ENCODE measurements at places on chromosomes 4 and X.

DNA sequence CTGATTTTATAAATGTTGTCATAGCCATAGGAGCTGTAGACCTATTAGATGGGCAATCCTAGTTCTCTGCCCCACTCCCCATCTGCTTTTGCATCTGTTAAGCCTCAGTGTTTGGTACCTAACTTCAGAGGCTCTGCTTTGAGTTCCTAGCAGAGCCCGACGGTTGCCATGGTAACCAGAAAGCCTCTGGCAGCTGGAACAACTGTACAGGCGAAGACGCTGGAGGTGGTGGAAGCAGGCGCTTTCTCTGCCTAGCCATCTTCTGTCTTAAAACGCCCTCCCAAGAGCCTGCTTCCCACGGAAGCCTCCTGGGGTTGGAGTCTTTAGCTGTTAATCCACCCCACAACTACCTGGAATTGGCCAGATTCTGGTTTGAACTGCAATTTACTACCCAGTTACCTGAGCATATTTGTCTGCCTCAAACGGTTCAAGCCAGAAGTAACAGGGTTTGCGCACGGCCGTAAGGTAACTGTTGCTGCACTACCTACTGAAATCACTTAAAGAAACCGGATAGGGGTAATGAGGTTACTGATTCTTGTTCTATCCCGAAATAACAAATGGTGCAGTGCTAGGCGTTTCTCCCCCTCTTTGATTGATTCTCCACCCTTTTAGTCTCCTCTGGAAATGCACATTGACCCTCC is 1.0 kb upstream of the GABRG1 start:
- DNase-seq: no peak

DNA sequence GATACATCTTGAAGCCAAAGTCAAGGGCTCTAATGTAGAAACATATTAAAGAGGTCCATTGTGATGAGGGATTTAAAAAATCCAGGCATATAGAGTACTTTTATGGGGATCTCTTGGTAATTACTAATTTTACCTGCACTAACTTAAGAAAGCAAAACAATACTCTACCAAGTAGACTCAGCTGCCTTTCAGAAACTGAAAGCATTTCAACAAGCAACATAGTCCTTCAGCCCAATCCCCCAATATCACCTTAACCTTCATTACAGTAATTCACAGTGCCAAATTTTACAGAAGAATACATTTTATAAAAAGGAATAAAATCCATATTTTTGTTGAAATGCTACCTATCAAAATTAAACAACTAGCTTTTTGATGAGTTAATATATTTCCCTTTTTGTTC is 422.9 kb downstream of the DTHD1 start:
- DNase-seq: no peak

GRCh38 chr4:184408021-184408683 is 66.2 kb downstream of the IRF2 start:
- DNase-seq: no peak

DNA sequence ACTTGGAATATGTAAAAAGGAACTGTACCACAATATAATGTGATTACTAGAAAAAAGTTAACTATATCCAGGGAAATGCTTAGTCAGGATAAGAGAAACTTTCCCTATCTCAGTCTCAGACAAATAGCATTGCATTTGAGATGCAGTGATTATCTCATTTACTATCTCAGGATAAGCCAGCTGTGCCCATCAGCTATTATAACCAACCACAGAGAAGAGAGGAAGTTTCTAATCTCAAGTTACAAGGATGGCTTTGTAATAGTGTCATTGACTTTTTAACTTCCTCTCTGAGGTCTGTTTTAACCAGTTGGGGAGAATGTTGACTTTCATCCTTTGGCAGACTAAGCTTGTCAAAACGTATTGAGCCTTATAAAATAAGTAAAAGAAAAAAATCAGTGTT is 56.5 kb downstream of the SNX25 start:
- no peak for DNase-seq

DNA sequence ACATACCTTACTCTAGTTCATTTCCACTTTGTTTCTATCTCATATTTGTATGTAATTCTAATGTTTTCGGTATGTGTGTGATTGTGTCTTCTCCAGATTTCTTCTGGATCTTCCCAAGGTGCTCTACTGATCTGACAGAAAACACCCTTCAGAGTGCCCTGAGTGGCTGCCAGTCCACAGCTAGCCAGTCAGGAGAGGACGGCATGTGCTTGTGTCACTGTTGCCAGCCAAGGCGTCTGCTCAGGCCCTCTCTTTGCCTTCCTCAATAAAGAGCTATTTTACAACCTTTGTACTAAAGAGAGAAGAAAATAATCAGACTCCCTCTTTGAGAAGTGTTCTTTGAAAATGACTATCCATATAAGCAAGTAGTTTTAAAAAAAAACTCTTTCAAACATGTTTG is 29.0 kb downstream of the CD99L2 start:
- DNase-seq: no peak

DNA sequence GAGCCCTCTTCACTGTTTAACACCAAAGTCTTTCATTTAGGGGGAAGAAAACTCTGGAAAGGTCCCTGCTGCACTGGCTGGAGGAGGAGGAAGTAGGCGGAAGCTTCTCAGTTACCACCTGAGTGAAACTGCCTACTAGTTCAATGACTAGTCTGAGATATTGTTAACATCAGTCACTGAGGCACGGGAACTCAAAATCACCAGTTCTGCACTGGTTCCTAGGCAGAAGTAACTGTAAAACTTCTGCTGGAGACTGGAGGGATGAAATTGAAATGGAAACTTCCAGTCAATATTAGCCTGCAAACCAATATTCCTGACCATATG is 178.3 kb downstream of the SNCA start:
- DNase-seq: no peak

- no peak for DNase-seq
These were observed 38.2 kb downstream of the ETDC start for GRCh38 chrX:135347381-135348016.

DNA sequence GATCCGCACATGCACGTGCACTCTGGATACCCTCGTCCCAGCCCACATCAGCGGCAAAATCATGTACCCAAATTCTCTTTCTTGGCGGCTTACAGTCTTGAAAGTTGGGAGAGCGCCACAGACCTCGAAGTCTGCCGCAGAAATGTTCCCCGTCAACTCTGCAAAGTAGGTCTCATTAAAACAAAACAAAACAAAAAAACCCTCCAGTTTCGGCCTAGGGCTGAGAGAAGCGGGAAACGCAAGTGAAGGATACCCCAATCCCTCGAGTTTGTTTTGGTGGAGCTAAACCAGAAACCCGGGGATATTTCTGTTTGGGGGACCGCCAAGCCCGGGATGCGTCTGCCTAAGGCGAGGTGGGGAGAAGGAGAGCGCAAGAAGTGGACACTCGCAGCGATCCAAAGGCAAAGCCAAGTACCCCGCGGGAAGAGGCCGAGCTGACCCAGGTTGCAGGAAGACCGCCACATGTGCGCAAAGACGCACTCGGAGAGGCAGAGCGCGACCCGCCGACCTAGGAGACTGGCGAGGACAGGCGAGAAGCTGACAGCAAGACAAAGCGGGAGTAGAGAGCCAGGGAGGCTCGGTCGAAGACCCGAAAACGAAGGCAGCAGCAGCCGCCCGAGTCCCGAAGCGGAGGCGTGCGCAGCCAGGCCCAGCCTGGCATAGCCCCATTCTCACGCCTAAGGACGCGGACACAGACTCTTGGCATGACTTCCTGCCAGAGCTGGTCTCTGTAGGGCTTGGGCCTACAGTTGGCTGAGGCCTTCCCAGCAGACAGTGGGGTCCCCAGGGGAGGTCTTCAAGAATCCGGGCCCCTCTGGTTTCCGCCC is 49.6 kb upstream of the BCOR start:
- no peak for DNase-seq

GRCh38 chr4:2402941-2403340 is 15.5 kb downstream of the ZFYVE28 start:
- no peak for DNase-seq

GRCh38 chr4:140255927-140256326 is 101.9 kb upstream of the MAML3 start:
- no peak for DNase-seq

GRCh38 chr4:26823583-26823982 is 37.1 kb upstream of the STIM2 start:
- DNase-seq: no peak

DNA sequence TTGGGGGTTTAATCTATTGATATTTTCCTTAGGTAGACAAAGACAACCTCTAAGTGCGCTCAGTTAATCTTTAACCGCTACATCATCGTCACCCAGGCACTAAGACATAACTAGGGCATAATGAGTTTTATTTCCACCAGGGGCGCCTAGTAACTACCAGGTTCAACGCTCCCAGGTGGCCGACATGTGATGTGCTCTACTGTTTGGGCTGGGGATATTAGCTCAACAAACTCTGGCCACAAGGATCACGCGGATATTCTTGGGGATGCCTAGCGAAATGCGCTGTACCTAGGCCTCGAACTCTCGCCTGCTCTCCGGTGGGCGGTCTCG is 915 bp upstream of the RAB33B start:
- peak; percentile 22 for DNase-seq

DNA sequence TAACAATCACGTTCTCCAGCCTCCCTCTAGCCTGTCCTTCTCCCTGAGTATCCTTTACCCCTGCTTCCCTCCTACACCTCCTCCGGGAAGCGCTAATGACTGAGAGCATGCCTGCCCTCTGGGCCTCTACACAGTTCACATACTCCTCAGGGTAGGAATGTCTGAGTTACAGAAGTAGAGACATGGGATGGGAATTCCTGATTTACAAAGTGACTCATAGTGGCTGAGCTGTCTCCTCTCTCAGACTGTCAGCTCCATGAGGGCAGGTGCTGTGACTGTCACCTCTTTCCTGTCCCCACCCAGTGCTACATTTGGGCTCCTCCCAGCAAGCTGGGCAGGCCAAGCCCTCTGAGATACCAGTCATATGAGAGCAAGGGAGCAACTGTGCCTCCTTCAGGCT is 2.6 kb downstream of the LAS1L start:
- no peak for DNase-seq

GRCh38 chrX:47200385-47201150 is 6.9 kb downstream of the UBA1 start:
- DNase-seq: no peak

GRCh38 chr4:91751961-91752360 is 551.8 kb upstream of the GRID2 start:
- DNase-seq: no peak

DNA sequence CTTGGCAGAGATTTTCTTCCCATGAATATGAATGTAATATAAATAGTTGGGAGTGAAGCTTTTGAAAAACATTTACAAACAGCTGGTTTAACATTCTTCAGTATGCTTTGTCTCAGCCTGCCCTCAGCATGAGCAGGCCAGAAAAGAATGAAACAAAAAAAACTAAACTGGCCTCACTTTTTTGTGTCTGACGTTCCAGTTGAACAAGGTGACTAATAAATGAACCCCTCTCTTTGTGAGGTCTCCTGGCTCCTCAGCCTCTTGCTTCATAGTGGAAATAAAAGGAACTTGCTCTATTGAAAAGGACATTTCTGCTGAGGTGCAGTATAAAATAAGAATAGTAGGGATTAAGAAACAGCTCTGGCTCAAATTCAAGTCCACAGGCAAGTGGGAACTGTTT is 9.4 kb downstream of the CHST7 start:
- DNase-seq: no peak

- no peak for DNase-seq
These were observed 193.5 kb upstream of the C1QTNF7 start for GRCh38 chr4:15234116-15234855.

- DNase-seq: no peak
These were observed 46.7 kb downstream of the FGF16 start for GRCh38 chrX:77493677-77494553.

GRCh38 chr4:38084877-38085711 is 124.9 kb downstream of the PTTG2 start:
- no peak for DNase-seq

DNA sequence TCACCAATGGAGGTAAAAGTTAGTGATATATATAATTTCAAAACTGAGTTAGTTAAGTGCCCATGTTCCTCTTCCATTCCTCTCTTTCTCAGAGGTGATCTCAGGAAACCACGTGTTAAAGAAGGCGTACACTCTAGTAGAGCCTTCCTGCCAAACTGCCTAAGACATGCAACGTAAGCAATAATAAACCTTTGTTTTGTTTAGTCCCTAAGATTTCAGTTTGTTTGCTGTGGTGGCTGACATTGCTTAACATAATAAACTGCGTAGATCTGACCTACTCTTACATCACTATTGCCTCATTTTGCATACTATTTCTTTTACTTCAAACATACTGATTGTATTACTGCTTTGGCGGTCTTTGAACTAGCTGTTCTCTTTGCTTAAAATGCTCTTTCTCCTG is 99.2 kb downstream of the JADE1 start:
- DNase-seq: no peak

GRCh38 chr4:128068918-128069317 is 7.8 kb downstream of the LARP1B start:
- DNase-seq: no peak

DNA sequence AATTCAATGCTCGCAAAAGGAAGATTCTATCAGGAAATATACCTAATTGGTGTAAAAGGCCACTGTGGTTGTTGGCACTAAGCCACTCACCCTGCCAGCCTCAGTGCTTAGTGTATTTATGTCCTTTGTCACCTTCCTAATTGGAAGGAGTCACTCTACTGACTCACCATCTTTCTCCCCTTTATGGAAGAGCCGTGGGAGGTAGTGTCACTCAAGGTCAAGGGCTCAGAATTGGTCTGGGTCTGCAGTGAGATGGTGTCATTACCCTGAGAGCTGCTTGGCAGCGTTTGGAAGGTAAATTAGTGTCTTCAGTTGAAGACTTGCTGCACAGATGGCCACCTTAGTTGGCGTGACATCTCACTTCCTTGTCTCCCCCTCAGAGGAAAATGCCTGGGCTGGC is 41.7 kb upstream of the CDKN2AIP start:
- no peak for DNase-seq

DNA sequence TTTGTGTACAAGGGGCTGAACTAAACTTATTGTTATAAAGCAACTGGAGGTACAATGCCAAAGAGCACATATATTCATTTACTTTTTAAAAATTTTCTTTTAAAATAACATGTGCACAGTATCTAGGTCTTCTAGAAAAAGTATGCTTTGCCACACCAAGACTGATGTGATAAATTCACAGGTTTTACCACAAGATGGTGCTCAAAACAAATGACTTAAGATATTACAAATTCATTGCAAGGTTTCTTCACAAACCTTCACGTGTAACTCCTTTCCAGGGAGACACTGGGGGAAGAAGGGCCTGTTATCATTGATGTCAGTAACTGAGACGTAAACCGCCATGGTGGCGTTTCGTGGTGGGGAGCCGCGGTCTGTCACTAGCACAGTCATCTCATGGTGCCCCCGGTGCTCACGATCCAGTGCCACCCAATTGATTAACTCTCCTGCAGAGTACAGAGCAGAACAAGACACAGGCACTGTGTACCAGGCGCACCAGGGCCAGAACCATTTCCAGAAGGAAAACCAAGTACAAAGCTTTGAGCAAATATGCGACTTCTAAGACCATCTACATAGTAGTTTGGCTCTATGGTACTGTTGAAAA is 162.2 kb downstream of the DCHS2 start:
- no peak for DNase-seq

DNA sequence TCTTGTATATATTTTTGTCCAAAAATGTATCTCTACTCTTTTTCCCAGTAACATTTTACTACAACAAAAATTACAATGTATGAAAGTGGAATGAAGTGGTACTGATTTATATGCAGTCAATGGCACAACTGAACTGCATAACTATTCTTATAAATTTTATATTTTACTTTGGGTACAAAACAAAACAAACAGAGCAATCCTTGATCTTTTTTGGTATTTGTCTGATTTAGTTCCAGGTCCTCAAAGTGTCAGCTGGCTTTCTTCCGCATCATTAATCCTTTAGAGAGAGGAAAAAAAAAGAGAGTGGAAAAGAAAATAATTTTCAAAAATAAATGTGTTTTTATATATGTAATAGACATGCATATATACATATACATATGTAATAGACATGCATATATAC is 252.4 kb upstream of the SLIT2 start:
- DNase-seq: no peak

Measured in stimulated activated CD4-positive, alpha-beta T cell treated with anti-CD3 and anti-CD28 coated beads, Interleukin-1b, Interleukin-23, amount 100 ng/mL, for 1 hour (primary cell).